ENCODE measurements at places on chromosomes 3 and 15.

- DNase-seq = no peak
Observed at GRCh38 chr3:39531665-39532064, 64.2 kb downstream of the MOBP start.

GRCh38 chr3:96843505-96844203 is 29.3 kb downstream of the EPHA6 start:
- no peak for DNase-seq

- no peak for DNase-seq
Observed at GRCh38 chr3:52811452-52812011, 16.9 kb downstream of the ITIH3 start.

- no peak for DNase-seq
Observed at GRCh38 chr3:174329321-174329720, 529.8 kb upstream of the NAALADL2 start.

GRCh38 chr3:130480736-130481135 is 36.2 kb upstream of the COL6A6 start:
- DNase-seq = no peak

DNA sequence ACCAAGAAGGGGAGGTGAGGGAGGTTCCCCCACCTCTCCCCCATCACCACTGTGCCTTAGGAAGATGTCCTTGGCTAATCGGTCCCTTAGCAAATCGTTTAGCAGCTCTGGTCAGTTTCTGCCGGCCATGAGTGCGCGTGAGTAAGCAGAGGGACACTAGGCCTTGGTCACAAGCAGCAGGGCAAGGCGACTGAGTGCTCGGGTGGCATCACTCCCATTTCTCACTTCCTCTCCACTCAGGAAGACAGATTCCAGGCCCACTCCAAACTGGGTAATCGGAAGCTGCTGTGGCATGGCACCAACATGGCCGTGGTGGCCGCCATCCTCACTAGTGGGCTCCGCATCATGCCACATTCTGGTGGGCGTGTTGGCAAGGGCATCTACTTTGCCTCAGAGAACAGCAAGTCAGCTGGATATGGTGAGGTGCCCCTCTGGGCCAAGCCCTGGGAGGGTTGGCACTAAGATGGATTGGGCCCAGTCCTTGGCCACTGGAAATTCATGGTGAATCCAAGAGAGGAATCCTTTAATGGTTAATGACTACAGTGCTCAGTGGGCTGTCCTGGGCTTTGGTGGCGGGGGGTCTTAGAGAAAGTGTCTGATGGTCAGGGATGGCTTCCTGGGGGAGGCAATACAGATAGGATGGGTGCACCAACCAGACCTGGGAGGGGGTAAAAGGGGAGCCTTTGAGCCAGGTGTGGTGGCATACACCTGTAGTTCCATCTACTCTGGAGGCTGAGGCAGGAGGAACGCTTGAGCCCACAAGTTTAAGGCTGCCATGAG is 4.0 kb downstream of the PARP3 start:
- no peak for DNase-seq

GRCh38 chr3:186004209-186004608 is 66.4 kb upstream of the TRA2B start:
- no peak for DNase-seq

GRCh38 chr15:27821273-27821672 is 277.8 kb downstream of the OCA2 start:
- no peak for DNase-seq
